Omental fat pad (tissue), 4 donors: ENCODE measurements at places on chromosomes 5 and 9.

GRCh38 chr9:90870621-90871326 lies 69.2 kb downstream of the SYK start:
- no peak for DNase-seq

GRCh38 chr5:142012186-142012785 lies 541 bp downstream of the GNPDA1 start:
- DNase-seq = no peak

GRCh38 chr5:40384782-40385390 lies 294.8 kb upstream of the PTGER4 start:
- no peak for DNase-seq

DNA sequence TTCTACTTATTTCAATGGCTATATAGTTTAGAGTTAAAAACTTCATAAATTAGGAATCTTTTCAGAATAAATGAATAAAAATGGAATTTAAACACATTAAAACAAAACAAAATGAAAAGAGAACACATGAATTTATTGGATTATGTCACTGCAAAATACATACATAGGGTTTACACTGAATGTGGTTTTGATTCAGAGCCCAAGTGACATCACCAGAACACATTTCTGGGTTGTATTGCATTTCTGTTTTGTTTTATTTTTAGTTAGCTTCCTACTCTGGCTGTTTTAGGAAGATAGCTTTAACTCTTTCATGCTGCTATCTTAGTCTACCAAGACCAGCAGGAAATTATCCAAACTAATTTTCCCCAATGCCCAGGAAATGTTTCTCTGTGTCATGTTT lies 1935.0 kb downstream of the EFNA5 start:
- no peak for DNase-seq

GRCh38 chr5:159411115-159411514 lies 80.8 kb upstream of the IL12B start:
- no peak for DNase-seq

- no peak for DNase-seq
Measured at GRCh38 chr9:87678650-87679355, 47.1 kb upstream of the CTSL start.

DNA sequence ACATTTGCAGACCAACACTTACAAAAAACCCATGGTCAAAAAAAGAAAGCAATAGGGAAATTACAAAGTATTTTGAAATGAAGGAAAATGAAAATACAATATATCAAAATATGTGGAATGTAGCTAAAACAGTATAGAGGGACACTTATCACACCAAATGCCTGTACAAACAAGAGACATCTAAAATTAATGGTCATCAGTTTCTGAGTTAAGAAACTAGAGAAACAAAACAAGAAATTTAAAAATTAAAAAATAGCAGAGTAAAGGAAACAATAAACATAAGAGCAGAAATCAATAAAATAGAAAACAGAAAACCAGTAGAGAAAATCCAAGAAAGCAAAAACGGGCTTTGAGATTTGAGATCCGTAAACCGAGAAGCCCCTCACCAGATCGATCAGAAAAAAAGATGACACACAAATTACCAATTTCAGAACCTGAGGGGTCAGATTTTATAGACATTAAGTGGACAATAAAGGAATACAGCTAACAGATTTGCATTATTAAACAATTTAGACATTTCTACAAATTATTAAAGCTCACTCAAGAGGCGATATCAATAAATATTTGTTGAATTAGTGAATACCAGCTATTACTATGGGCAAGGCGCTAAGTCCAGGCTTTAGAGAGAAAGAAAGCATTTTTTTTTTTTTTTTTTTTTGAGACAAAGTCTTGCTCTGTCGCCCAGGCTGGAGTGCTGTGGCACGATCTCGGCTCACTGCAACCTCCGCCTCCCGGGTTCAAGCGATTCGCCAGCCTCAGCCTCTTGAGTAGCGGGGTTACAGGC lies 1.0 kb upstream of the TENT2 start:
- DNase-seq = no peak

- no peak for DNase-seq
Measured at GRCh38 chr9:86997156-86997555, 49.9 kb upstream of the GAS1 start.

DNA sequence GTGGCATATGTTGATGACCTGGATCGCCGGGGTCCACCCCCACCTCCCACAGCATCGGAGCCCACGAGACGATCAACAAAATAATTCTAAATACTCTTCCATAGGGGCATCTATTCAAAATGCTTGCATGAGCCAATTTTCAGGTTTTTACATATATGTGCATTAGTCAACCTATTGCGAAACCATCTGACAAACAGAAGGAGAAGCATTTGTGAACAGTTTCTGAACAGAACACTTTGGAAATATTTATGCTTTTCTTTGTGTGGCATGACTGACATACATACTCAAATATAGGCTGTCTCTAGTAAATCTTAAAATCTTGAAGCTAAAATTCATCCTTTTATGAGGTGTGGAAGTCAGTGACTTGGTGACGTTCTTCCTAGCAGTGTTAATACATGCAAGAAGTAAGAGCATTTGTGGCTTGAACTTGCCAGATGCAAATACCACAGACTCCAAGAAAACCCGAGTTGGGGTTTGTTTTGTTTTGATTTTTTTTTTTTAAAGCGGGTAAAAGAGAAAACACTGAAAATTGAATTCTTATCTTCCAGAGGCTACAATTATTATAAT lies 5.3 kb downstream of the GPR151 start:
- no peak for DNase-seq

GRCh38 chr5:36367524-36367923 lies 65.8 kb upstream of the RANBP3L start:
- DNase-seq = no peak

DNA sequence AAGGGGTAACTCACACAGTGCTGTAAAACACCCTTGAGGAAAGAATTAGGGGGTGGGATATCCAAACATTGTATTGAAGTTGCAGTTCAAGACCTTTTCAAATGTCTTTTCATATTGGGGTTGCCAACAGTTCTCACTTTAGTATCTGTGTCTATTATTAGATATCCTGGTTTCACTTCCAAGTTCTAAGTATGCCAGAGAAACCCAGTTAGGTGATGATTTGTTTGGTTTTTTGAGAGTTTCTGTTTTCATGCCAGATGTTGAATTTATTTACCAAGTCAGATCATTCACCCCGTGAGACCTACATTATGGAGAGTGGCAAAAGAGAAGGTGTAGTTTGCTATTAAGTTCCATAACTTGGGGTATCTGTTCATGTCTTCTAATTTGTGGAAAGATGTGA lies 64.5 kb downstream of the C9orf152 start:
- no peak for DNase-seq

DNA sequence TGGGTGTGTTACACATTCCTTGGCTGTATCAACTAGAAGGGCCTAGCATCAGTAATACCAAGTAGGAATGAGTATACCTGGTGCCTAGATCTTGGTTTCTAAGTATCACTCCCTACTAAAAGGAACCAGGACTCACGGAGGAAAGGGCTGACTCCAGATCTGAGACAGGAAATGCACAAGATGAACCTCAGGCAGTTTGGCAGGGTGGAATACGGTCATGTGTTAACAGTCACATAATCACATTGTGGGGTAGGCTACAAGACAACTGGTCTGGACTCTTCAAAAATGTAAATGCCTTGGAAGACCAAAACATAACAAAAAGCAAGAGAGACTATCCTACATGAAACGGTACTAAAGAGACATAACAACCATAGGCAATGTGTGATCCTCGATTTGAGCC lies 158.8 kb downstream of the CRB2 start:
- no peak for DNase-seq
